Activated naive CD4-positive, alpha-beta T cell treated with anti-CD3 and anti-CD28 coated beads, Interleukin-2, amount 10 ng/mL, durations not matched to agents 5 hours and 36 hours (primary cell): ENCODE measurements at places on chromosomes 1 and 21. TPM values are rescaled to one million over a fixed set of nuclear protein-coding genes. Genes with fewer than 3 reads are reported as not detected.

Gene KRTAP13-3
- not detected for total RNA-seq

Gene RUNX3
- total RNA-seq: 113 TPM

Gene LEFTY2
- total RNA-seq: not detected

Gene LINGO4
- 0.10 TPM for total RNA-seq
